ENCODE measurements at places on chromosomes 3 and 15. TPM values are rescaled to one million over a fixed set of nuclear protein-coding genes. Genes with fewer than 3 reads are reported as not detected.

DNA sequence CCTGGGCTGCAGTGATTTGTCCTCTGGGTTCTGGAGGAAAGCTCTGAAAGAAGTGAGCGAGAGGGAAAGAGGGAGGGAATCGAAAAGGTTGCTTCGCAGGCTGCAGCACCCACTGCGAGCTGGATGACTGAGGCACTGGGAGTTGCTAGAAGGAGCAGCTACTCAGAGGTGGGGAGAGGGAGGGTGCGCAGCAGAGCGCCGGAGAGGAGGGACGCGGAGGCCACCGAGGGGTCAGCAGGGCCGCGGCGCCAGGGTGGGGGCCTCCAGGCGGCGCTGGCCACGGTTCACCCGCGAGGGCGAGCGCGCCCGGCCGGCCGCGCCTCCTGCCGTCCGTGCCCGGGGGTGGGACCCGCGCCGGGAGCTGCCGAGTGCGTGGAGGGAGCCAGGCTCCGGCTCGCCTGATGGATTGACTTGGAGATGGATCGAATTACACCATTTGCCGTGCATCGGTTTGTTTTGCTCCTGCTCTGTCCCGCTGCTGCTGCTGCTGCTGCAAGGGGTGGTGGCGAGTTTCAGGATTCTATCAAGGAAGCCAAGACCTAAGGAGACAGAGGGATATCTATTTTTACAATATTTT lies at the start of gene SEMA6D:
Gene SEMA6D (plus strand): TSS at position 470 of the 577 bp plus-strand sequence. CDS start 42,294 bp downstream, outside the sequence.
- peak; percentile 53 for DNase-seq

DNA sequence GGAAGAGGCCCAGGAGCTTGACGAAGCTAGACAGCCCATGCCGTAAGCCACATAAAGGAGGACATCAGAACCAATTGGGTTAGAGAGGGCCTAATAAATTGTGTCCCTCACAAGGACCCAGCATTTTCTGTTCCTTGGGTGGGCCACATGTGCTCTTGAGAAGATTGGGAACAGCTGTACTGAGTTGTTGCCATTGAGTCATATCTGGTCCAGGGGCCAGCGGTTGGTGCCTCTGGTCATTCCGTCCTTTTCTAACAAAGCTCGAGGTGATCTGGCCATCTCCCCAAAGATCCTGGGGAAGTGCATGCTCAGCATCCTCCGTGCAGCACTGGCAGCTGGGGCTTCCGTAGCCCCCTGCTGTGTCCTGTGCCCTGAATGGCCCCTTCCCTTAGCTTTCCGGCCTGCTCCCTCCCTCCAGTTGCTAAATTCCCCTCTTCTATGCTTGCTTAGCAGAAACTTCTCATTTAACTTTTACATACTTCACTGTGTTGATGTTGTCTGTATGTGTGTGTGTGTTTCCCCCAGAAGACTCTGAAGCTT lies 73.0 kb downstream of the EEFSEC start:
- no peak for DNase-seq

DNA sequence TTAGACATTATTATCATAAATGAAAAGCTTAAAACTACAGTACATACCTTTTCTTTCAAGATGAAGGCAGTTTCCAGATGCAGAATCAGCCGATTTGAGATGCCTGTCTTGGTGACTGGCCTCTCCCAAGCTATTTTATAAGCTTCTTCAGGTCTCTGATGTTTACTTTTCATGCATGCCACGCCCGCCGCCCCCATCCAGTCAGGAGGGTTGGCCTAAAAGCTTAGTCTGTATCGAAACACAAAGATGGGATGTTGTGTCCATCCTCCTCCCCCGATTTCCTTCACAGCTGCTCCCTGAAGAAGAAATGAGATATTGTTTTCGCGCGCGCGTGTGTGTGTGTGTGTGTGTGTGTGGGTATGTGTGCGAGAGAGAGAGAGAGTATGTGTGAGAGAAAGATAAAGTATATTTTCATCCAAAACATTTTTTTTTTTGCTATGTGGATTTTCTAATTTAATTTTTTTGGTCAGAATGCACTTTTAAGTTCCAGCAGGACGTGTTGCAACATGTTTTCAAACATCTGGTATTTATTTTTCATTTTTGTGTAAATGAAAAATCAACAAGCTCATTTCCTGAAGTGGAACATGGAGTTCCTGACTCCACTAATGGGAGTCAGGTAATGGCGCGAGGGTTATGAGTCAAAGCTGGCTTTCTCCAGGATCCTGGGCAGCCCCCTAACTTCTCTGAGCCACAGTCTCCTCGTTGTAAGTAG lies at the start of gene APOD:
Gene APOD (minus strand): TSS at position 110 of the 712 bp plus-strand sequence. CDS start 4,479 bp downstream, outside the sequence.
- no peak for DNase-seq

- no peak for DNase-seq
Observed at GRCh38 chr3:78096488-78097255, 1056.8 kb downstream of the ROBO2 start.

SRGAP3 gene
- total RNA-seq: 2.8 TPM

DNA sequence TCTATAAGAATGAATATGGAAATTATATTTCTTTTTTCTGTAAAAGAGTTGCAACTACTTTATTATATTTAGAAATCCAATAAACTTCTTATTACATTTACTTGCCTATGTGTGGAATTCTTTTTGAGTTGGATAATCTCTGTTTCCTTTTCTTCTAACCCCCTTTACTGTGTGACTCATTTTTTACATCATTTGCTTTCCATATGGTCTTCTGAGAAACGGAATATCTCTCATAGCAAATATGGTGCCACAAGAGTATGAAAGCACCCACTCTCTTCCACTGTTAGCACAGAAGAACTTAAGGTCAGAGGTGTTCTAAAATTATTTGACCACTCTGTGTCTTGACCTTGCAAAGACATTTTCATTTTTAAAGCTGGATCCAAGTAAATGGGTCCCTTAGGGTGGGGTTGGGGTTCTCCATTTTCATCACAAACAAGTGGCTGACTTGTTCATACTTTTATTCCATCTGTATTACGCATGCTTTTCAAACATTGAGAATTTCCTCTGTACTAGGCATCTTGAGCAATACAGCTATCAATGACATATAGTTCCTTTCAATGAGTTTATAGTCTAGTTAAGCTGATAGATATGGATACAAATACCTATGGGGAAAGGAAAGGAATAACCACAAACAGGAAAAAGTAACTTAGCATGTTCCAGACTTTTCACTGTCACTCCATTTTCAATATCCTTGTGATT lies 281.1 kb upstream of the TPRG1 start:
- no peak for DNase-seq

IL17RE gene
- 2.5 TPM for total RNA-seq

DNA sequence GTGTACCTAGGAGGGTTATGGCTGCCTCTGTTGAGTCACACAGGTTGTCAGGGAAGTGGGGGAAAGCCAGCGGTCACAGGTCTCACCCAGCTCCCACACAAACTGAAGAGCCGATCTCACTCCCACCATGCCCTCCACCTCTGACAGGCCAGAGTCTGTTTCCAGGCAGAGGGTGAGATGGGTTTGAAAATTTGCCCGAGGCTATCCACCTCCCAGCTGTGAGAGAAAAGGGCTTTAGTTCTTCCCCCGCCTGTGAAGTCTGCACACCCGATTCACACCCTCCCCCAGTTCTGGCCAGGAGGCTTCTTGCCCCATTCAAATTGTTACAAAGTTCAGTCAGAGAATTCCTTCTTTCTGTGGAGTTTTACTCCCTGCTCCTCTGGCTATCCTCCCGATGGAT lies 446.9 kb downstream of the EDEM1 start:
- no peak for DNase-seq

Measured in left lobe of liver (tissue), 2 donors.